ENCODE measurements at places on chromosomes 12 and 14.
A peak's percentile ranks its signal among the peaks of the same experiment; 100 is the strongest.

GRCh38 chr14:101824339-101824727 is 62.8 kb downstream of the PPP2R5C start:
- DNase-seq = no peak

DNA sequence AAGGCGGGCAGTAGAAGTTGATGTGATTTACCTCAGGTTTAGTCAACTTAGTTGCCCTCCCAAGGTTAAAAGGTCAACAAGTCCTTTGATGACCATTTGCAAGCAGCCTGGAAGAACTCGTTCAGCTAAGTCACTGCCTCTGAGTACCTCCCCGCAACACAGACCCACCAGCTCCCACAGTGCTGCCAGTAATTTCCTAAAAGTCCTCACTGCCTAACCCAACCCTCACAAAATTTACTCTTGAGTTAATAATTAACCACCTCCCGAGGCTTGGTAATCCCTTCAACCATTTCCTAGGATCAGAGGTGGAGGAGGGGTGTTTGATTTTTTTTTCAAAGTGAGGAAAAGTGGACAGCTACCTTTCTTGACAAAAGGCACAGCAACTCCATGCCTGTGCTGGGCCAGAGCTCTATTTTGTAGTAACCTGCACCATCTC is 55.8 kb downstream of the MAP3K9 start:
- no peak for DNase-seq

- no peak for DNase-seq
Measured at GRCh38 chr14:73462048-73462715, 3.8 kb upstream of the NUMB start.

- DNase-seq = peak; percentile 2
Measured at GRCh38 chr12:113347107-113347506, 11.3 kb upstream of the PLBD2 start.

DNA sequence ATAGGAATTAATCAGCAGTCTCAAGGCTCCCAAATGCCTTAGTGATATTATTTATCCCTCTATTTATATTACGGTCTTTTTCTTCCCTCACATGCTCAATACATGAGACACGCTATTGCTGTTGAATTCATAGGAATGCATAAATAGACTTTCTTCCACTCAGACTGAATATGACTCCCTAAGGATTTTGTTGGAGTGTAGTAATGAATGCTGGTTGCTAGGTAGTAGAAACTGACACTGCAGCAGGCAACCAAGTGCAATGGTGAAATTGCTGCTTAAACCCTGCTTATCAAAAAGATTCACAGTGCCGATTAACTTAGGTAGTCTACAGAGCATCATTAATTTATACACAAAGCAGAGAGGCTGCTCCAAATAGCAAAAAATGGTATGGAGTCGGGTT is 168.2 kb downstream of the KCNC2 start:
- DNase-seq = no peak

GRCh38 chr14:64755781-64756221 is 51.6 kb downstream of the PLEKHG3 start:
- peak; percentile 65 for DNase-seq

- peak; percentile 60 for DNase-seq
Measured at GRCh38 chr14:103679351-103679750, 35.9 kb downstream of the XRCC3 start.

DNA sequence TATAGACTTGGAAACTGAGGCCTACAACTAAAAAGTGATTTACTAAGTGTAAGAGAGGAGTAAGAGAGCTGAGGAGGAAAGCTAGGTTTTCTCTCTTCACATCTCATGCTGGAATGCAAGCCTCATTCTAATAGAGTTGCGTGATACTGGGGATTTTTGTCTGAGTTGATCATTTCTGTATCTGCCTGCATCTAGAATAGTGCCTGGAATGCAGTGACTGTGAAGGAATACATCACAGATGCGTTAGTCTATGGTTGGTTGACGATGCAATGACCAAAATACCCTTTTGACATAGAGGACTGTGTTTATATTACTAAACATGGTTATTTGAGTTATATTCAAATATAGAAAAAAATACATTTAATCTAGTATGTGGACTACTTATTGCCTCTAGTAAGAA is 9.2 kb upstream of the TMEM117 start:
- peak; percentile 10 for DNase-seq

DNA sequence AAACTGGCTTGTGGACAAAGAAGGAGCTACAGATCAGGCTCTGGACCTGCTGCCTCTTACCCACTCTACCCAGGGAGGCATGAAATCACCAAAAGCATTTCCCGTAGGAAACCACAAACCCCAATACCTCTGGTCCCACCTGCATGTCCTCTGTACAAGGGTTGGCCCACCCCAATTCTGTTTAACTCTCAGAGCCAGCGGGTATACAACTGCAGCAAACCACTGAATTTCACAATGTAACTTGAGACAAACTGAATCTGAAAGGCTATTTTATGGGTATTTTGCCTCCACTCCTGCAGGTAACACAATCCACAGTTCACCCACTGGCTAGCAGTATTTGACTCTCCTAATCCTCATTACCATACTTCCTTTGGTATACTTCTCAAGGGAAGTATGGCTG is 16.5 kb downstream of the SIX1 start:
- DNase-seq = no peak

- DNase-seq = peak; percentile 85
Measured at GRCh38 chr14:77067632-77068516, 30.2 kb upstream of the CIPC start.

GRCh38 chr12:45217846-45218245 is 2.0 kb downstream of the ANO6 start:
- no peak for DNase-seq

DNA sequence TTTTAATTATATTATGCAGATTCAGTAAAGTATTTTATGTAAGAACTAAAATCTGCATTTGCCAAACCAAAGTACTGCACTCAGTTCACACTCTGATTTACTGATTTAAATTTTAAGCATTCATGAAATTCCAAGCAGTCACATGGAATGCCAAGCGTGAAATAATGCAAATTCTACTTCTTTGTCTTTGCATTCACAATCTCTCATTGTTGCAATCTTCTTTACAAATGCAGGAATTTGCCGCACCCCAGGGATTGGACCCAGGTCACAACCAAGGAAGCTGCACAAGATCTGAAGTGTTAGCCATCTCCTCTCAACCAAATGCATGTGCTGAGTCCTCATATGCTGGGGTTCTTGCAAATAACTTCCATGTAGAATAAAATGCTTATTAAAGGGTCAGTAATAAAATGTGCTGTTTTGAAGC is 71.9 kb downstream of the TUNAR start:
- no peak for DNase-seq

GRCh38 chr12:90290980-90291975 is 582.6 kb upstream of the ATP2B1 start:
- DNase-seq = no peak

DNA sequence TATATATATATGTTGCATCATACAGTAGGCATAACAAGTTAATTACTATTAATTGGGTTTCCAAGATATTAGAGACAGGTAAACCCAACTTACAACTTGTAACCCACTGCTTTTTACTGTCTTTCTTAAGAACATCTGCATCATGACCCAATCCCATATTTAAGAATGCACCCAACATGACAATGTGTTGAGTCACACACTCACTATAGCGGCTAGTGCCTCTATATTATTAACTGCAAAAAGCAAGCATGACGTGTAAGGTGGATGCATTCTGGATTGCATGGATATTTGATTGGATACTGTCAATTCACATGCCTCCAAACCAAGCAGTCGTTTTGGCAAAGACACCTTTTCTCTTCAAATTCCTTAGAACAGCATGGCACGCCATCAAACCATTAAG is 68.2 kb downstream of the KSR2 start:
- no peak for DNase-seq

DNA sequence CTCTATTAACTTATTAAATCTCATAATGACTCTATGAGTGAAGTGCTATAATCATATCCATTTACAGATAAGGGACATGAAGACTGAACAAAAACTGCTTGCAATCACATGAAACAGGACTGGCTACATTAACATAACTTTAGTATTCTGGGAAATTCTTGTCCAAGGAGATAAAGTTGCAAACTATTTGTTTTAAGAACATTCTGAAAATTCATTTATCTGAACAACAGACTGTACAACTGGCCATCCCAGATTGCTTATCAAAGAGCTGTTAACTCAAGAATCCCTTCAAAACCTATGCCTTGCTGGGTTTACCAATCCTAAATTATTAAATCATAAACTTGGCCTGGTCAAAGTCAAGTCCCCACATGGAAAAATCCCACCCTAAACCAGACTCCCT is 39.2 kb upstream of the POC1B start:
- no peak for DNase-seq

DNA sequence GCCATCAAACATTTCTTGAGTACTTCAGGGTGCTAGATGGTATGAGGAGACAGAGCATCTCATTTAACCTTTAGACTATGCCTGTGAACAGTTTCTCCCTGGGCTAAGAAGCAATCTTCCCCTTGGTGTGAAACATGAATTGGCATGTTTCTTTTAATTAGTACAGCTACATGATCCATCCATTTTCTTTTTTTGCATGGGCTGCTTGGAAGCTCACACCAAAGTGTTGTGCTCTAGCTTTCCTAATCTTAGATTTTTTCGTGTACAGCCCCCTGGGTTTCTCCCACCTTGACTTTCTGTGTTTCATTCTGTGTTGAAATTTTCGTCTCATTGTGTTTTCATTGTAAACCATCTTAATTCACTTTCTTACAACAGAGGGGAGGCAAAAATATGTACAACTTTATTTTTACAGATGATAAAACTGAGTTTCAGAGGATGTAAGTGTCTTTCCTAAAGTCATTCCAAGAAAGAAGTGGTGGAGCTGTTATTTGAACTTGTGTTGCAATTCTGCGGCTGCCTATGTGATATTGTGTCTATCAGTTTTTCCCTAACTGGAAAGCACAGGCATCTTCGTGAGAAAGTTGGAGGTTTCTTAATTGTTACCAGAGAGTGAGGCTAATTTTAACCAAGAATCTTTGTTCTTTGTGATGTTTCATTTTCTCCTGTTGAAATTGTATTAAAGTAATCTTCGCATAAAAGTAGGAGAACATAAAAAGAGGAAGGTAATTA is 64.5 kb downstream of the DAAM1 start:
- peak; percentile 44 for DNase-seq

DNA sequence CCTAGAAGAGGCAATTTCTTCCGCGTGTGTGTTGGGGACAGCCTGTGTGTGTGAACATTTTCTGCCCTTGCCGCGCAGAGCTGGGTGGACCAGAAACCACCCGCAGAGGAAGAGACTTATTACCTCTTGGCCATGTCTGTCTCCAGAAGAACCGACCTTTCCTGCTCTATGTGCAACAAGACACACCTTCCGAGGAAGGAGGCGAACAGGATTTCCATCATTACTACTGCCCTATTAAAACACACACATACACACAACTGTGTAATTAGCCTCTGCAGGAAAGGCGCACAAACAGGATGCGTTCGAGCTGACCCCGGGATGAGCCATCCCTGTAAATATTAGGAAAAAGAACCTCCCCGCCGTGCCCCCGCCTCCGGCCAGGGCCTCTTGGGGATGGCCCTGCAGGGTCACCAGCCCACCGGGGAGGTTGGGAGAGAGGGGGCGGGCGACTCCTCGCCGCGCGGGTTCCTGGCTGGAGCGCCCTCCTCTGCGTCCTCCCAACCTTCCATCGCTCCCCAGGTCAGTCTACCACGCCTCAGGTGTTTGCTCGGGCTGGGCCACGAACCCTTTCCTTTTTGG is 484 bp upstream of the PRKCH start:
- no peak for DNase-seq

GRCh38 chr12:119153477-119154434 is 25.0 kb upstream of the HSPB8 start:
- peak; percentile 61 for DNase-seq

DNA sequence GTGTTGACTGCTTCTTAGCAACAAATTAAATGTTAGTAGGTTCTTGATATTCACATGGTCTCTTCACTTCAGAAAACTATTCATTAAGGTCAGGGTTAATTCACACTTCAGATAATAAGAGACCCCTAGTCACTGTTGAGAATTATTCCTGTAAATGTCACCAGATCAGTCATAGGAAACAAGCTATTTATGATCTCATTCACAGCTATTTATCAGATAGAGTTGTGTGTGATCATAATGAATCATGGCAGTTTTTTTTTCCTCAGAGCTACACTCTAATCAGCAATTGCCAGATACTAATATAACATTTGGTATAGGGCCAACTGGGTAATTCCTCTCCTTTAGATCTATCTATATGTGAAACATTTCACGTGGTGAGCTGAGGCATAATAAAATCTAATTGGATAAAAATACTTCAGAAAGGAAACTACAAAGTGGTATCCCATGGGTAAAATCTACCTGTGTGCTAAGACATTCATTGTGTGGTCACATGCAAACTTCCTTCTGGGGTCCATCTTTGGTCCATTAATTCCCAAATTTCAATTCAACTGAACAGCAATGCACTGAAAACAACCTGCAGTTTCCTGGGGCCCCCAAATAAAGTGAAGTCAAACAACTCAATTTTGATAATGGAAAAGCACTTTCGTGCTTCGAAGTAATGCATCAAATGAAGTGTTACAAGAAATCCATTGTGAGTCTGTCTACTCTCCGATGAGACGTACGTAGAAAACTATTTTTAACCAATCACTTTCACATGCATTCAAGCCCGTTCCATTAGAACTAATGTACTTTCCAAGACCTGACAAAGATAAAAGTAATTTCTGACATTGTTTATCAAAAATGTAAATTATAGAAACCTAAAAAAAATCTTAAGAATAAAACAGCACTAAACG is 197.0 kb downstream of the ACSS3 start:
- no peak for DNase-seq

- DNase-seq = no peak
Measured at GRCh38 chr12:109768901-109769670, 55.5 kb downstream of the FAM222A start.

- DNase-seq = no peak
Measured at GRCh38 chr12:9032202-9032964, 43.0 kb downstream of the KLRG1 start.

DNA sequence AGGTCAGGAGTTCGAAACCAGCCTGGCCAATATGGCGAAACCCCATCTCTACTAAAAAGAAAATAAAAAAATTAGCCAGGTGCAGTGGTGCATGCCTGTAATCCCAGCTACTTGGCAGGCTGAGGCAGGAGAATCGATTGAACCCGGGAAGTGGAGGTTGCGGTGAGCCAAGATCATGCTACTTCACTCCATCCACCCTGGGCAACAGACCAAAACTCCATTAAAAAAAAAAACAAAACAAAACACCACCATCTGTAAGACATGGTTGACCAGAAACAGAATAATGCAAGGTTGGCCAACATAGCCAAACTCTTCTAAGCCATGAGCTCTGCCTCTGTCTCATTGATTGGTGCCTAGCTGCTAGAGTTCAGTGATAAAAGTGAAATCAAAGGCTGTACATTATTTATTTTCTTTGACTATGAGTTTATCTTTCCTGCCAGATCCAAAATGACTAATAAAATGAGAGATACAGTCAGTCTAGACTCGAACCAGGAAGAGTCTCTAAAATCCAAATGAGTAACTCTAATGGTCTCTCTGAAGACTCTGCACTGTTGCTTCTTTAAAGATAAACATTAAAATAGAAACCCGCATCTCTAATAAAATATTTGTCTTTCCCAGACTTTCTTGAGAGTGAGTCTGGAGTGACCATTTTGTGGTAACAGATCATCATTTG is 404.7 kb downstream of the DAD1 start:
- DNase-seq = no peak

- no peak for DNase-seq
Measured at GRCh38 chr12:102120564-102120873, 536 bp downstream of the PARPBP start.

GRCh38 chr14:56195704-56196103 is 77.5 kb downstream of the PELI2 start:
- no peak for DNase-seq
